ENCODE measurements at places on chromosomes 3 and 15.
A peak's percentile ranks its signal among the peaks of the same experiment; 100 is the strongest.

GRCh38 chr15:67534360-67534759, 8.1 kb upstream of the MAP2K5 start:
- DNase-seq: no peak

DNA sequence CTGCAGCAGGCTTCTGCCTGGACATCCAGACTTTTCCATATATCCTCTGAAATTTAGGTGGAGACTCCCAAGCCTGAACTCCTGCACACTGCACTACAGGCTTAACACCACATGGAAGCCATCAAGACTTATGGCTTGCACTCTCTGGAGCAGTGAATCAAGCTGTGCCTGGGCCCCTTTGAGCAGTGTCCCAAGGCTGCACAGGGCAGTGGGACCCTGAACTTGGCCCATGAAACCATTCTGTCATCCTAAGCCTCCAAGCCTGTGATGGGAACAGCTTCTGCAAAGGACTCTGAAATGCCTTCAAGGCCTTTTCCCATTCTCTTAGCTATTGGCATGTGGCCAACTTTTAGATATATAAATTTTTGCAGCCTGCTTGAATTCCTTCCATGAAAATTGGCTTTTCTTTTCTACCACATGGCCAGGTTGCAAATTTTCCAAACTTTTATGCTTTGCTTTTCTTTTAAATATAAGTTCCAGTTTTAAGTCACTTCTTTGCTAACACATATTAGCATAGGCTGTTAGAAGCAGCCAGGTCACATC, 257.8 kb upstream of the DCBLD2 start:
- DNase-seq: no peak

- DNase-seq: peak; percentile 86
These were observed 175.1 kb upstream of the ATP11B start for GRCh38 chr3:182618085-182618732.

DNA sequence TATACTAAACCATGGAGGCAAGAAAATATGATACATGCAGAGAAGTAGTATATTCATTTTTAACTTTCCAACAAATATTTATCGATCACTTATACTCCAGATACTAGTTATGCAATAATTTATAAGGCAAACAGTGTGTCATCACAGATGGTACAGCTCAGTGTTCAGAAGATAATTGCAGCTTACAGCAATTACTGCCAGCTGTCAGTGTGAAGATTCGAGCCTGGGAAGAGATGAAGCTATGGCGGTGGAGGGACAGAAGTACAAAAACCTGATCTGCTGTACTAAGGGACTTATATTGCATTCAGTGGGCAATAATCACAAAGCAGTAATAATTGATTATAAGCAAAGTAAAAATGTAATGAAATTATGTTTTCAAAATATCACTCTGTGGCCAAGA, 170.6 kb upstream of the EPHA3 start:
- DNase-seq: no peak

GRCh38 chr3:127738192-127738840, 65.6 kb downstream of the ABTB1 start:
- no peak for DNase-seq

GRCh38 chr3:129654131-129654530, 47.7 kb upstream of the PLXND1 start:
- no peak for DNase-seq

- DNase-seq: no peak
These were observed 45.1 kb downstream of the DAPK2 start for GRCh38 chr15:64001148-64001547.

DNA sequence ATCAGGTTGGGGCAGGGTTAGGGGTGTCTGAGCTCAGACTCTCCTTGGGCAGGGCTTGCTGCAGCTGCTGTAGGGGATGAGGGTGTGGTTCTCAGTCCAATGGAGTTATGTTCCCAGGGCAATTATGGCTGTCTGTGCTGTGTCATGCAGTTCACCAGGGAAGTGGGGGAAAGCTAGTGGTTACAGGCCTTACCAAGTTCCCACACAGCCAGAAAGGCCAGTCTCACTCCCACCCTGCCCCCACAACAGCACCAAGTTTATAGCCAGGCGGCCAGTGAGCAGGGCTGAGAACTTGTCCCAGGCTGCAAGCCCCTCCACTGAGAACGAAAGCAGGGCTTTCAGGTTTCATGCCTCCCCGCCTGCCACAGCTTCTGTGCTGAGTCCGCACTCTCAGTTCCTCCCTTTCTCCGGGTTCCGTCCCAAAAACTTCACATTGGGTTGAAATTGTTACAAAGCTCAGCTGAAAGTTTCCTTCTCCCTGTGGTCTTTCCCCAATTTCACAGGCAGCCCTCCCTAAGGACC, 19.6 kb upstream of the CPOX start:
- DNase-seq: no peak

Data from COR-L47 (cell line).